SJSA1 (cell line): ENCODE measurements at places on chromosomes 4 and X. TPM values are rescaled to one million over a fixed set of nuclear protein-coding genes. Genes with fewer than 3 reads are reported as not detected.

The NHSL2 gene
- total RNA-seq = 0.19 and 0.29 TPM in 2 replicates

DNA sequence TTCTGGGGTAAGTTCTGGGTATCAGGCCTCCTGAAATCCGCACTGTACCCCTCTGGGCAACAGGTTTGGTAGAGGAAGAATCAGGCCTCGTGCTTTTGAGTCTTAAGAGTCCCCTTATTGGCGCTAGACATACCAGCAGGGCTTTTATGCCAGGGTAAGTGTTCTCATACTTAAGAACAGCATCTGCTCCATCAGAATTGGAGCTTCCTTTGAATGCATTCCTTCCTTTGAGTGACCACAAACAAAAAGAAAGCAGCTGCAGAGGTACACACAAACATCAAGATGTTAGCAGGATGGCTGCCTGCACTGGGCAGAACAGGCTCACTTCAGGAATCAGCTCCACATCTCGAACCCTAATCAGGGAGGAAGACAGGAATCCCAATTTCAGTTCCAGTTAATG, 156.8 kb downstream of the MGST2 start:
- no peak overlapping the region for H3K27ac ChIP-seq
- no peaks in the 10 kb centered on the region for H3K27me3 ChIP-seq
- no peak overlapping the region for H3K4me3 ChIP-seq
- H3K36me3 ChIP-seq = no peaks in the 10 kb centered on the region
- DNase-seq = no peak

DNA sequence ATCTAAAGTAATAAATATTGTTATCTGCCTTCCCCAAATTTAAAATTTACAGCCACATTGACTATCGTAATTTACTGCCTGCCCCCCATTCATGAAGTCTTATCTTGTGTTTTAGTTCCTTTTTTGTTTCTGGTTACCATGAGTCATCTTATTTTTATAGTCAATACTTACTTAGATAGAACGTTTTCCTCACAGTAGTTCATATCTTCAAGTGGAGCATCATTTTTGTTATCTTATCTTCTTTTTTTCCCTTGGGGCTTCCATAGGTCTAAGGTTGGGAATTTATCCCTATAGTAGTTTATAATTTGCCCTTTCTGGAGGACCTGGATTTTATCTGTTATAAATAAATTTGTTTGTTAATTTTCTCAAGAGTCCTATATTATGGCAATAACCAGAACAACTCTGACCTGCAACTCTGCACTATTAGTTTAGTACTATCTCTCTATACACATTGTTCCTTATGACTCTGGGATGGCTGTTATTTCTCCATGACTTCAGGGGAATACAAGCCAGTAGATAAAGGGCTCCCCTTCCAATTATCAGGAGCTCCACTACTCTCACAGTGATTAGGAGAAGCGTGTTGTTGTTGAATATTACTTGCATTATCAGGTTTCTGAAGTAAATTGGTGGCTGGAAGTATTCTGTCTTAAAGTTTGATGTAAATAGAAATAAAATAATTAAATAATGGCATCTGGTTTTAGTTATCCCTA, 330.6 kb downstream of the GALNTL6 start:
- H3K36me3 ChIP-seq = no peaks in the 10 kb centered on the region
- no peak for DNase-seq
- no peak overlapping the region for H3K27ac ChIP-seq

The GPM6B gene
- not detected in 2 replicates for total RNA-seq

DNA sequence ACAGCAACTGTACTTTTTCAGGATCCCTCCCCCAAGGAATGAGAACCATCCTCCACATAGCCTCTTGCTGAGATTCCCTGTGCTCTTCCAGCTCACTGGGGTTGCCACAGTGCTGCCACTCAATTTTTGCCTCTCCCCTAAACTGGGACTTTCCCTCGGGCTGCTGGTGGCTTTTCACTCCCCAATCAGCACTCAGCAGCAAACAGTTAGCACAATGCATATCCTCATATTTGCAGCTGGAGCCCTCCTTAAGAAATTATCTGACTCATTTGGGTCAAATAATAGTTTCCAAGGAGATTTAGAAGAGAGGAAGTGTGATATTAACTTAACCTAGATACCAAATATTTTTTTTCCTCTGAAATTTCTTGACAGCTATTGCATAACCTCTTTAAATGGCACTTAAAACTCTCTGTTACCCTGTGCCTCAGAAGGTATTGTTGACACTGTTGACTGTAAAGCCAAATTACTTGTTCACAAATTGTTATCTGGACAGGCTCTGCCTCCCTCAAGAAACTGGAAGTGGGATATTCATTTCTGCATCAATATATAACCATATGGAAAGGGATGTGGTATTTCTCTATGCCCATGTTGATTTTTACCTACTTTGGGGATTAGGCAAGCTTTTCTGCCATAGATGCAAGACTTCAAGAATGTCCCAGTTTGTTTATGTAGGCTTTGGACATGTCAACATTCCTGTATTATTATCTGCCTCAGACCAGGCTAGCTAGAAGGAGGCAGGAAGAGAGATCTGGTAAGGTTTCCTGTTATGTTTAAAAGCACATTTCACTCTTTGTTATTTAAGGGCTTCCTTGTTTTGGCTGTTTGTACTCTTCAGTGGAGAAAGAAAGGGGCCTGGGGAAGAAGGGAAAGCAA, 58.0 kb downstream of the SEPTIN11 start:
- H3K27ac ChIP-seq = peak overlapping the region; percentile 87
- H3K36me3 ChIP-seq = peaks cover 77% of the 10 kb centered on the region
- peak; percentile 75 for DNase-seq
- peaks cover 73% of the 10 kb centered on the region for H3K4me1 ChIP-seq
- no peaks in the 10 kb centered on the region for H3K27me3 ChIP-seq

GRCh38 chr4:151690876-151691275, 69.9 kb downstream of the GATB start:
- no peaks in the 10 kb centered on the region; the same call in 1 of the 2 replicates for H3K36me3 ChIP-seq
- H3K27ac ChIP-seq = peak overlapping the region; percentile 55

DNA sequence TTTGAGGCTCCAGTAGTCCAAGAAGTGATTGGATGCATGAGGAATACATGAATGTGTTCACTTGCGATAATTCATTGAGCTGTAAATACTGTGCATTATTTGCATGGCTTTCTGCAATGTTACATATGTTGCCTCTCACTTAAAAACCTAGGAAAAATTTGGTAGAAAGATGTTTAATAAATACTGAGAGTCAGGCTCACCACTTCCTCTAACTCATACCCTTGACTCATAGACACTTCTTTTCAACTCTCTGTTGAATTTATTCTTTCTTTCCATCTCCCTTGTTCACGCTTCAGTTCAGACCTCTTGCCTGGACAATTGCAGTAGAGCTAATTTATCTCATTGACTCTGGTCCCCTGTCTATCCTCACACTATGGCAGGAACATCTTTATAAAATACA, 35.8 kb upstream of the LEF1 start:
- H3K27ac ChIP-seq = no peak overlapping the region
- H3K27me3 ChIP-seq = no peaks in the 10 kb centered on the region
- peaks cover 22% of the 10 kb centered on the region for H3K4me1 ChIP-seq
- H3K36me3 ChIP-seq = no peaks in the 10 kb centered on the region
- H3K4me3 ChIP-seq = no peak overlapping the region
- peak; percentile 39 for DNase-seq

- H3K36me3 ChIP-seq = no peaks in the 10 kb centered on the region
- H3K27ac ChIP-seq = no peak overlapping the region
- DNase-seq = no peak
- H3K4me3 ChIP-seq = no peak overlapping the region
Measured at GRCh38 chrX:133497356-133497755, 82.1 kb upstream of the GPC4 start.

DNA sequence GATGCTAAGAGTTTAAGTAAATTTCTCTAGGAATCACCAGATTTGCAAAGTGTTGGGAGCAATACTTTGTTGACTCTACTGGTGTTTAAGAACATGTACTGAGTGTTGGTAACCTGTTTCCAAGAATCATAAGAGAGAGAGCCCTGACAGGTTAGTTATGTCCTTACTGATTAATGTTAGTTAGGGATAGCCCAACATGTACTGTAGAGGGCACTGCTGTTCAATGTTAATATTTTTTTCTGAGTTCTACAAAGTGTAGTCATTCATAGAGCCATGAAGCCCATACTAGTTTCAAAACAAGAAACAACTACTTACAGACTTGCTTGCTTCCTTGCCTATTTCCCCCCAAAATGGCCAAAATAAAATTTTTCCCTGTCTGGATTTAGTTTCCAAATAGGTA, 11.9 kb downstream of the TMPRSS11D start:
- DNase-seq = peak; percentile 5
- no peak overlapping the region for H3K4me3 ChIP-seq
- H3K27ac ChIP-seq = no peak overlapping the region
- H3K27me3 ChIP-seq = no peaks in the 10 kb centered on the region
- no peaks in the 10 kb centered on the region for H3K4me1 ChIP-seq

DNA sequence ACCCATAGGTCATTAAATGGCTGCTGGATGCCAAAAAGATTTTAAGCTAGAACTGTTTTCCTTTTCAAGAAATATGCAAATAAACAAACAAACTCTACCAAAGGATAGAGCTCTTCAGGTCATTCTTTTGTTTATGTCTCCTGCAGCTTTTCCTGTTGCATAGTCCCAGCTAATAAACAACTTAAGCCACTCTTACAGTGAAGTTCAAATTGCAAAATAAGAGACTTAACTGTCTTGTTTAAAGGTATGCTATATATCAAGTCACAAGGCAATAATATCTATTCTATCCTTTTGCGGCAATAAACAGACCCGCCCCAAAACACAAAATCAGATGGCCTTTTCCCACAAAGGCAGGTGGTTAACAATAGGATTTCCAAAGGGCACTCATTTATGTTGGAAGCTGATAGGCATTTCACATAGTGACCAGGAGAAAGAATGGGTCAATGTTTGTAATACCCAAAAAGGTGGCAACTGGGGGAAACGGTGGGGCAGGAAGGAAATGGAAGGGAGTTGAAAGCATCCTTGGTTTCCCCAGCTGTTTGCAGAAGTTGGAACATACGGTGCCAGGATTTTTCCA, 15.3 kb downstream of the HAND2 start:
- no peak for DNase-seq
- H3K4me1 ChIP-seq = no peaks in the 10 kb centered on the region

GRCh38 chrX:17635231-17635630, 102.1 kb upstream of the SCML1 start:
- H3K4me1 ChIP-seq = peaks cover 26% of the 10 kb centered on the region
- no peaks in the 10 kb centered on the region for H3K27me3 ChIP-seq
- H3K4me3 ChIP-seq = peak overlapping the region; percentile 14; the same call in 1 of the 2 replicates
- H3K36me3 ChIP-seq = no peaks in the 10 kb centered on the region

DNA sequence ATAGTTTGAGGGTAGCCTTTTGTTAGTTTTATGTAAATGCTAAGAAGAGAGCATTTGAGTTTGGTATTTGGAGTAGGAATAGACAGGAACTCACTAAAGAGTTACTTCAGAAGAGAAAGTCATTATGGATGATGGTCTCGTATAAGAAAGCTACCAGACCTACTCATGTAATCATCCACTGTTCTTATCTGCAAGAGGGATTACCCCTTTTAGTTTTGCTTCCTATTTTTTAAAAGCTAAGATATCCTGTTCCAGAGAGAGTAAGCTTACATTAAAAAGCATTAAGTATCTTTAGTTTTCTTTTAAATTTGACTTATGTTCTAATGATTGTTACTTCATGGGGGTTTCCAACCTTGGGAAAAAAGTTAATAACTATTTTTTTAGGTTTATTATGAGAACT, 12.5 kb upstream of the ART3 start:
- H3K27me3 ChIP-seq = peaks cover 22% of the 10 kb centered on the region; the same call in 1 of the 2 replicates
- H3K27ac ChIP-seq = no peak overlapping the region
- DNase-seq = no peak
- no peaks in the 10 kb centered on the region for H3K4me1 ChIP-seq
- no peak overlapping the region for H3K4me3 ChIP-seq

- H3K27me3 ChIP-seq = no peaks in the 10 kb centered on the region
- DNase-seq = peak; percentile 4
- H3K27ac ChIP-seq = no peak overlapping the region
- H3K4me3 ChIP-seq = no peak overlapping the region
Measured at GRCh38 chrX:55056820-55057674, 17.8 kb upstream of the PAGE2B start.

- H3K4me1 ChIP-seq = no peaks in the 10 kb centered on the region
- H3K4me3 ChIP-seq = no peak overlapping the region
- no peaks in the 10 kb centered on the region for H3K36me3 ChIP-seq
- no peaks in the 10 kb centered on the region for H3K27me3 ChIP-seq
- DNase-seq = no peak
- no peak overlapping the region for H3K27ac ChIP-seq
Measured at GRCh38 chr4:1419708-1420107, 13.5 kb upstream of the NKX1-1 start.

GRCh38 chrX:5163663-5164062, 1065.0 kb downstream of the NLGN4X start:
- DNase-seq = no peak
- no peaks in the 10 kb centered on the region for H3K27me3 ChIP-seq
- H3K4me1 ChIP-seq = no peaks in the 10 kb centered on the region
- no peak overlapping the region for H3K27ac ChIP-seq
- no peaks in the 10 kb centered on the region for H3K36me3 ChIP-seq

DNA sequence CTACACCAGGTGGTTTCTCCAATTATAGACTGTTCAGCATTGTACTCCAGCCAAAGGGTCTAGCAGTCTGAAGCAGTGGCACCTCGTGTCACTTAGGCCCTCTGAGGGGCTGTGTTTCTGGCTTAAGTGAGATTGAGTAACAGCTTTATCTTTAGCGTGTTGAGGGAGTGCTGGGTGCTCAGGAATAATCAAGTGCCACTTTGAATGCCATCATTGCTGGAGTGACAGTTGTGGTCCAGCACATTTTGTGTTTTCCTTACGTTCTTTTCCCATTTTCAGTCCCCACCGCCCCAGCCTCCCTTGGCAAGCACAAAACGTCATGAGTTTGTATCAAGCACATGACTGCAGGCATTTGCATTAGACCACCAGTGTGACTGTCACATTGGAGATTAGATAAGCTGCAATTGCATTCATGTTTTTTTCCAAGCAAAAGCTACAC, 58.7 kb downstream of the FNIP2 start:
- H3K27me3 ChIP-seq = no peaks in the 10 kb centered on the region
- no peak overlapping the region for H3K27ac ChIP-seq
- H3K36me3 ChIP-seq = peaks cover 18% of the 10 kb centered on the region
- DNase-seq = no peak
- 0 out of 2 replicates have a peak, but pooled peaks cover 3% of the 10 kb centered on the region for H3K4me1 ChIP-seq

DNA sequence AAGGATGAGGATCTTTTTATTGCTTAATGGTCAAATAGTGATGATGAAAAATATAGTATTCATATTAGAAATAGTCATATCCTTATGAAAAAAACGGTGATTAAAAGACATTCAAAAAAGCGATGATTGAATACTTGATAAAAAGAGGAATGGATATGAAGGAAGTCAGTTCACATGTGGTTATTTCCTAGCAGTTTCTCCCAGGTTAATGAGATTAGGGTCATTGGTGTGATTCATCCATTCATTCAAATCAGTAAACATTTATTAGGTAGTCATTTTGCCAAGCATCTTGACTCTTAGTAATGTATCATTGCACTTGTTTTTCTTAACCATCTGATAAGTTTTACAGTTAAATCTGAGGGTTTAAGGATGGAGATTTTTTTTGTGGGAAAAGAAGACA, 294.1 kb downstream of the ARHGAP24 start:
- H3K4me3 ChIP-seq = no peak overlapping the region
- H3K4me1 ChIP-seq = no peaks in the 10 kb centered on the region
- no peak overlapping the region for H3K27ac ChIP-seq
- DNase-seq = no peak
- no peaks in the 10 kb centered on the region for H3K27me3 ChIP-seq

The C4orf51 gene
- not detected in 2 replicates for total RNA-seq
